NCI-H1694 treated with DMSO at 0.1 percent for 48 hours (cell line): ENCODE measurements at places on chromosomes 3 and 15.
A peak's percentile ranks its signal among the peaks of the same experiment; 100 is the strongest.

DNA sequence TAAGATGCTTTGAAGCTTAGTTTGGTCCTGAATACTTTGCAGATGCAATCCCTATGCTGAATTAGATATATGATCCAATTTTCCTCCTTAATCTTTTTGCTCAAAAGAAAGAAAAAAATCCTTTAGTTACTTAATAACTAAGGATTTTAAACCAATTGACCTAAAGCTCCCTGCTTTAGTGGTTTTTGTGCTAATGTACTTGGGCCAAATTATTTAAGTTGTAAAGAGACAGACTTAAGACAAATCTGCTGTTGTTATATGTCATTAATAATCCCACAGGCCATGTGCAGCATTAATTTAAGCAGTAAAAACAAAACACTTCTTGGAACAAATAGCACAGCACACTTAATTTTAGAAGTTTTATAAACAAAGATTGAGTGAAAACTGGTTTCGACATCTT is 776.1 kb upstream of the SEMA6D start:
- DNase-seq, result no peak

- no peak for DNase-seq
These were observed 474 bp downstream of the ATP2C1 start for GRCh38 chr3:130894130-130894985.

DNA sequence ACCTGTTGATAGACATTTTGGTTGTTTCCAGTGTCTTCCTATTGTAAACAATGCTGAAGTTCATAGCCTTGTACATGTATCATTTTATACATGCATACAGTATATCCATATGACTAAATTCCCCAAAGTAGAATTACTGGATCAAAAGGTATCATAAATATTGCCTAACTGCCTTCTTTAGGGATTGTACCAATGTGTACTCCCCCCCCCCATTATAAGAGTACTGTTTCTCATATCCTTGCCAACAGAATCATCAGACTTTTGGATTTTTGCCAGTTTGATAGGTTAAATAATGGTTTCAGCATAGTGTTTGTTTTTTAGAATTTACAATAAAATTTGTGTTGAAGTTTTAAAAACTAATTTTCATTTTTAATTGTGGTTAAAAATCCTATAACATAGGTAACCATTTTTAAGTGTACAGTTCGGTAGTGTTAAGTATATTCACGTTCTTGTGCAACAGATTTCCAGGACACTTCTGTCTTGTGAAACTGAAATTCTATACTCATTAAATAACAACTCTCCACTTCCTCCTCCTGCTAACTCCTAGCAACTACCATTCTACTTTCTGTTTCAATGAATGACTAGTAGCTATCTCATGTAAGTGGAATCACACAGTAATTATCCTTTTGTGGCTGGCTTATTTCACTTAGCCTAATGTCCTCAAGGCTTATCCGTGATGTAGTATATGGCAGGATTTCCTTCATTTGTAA is 30.8 kb upstream of the MAP3K13 start:
- DNase-seq, result peak; percentile 4

DNA sequence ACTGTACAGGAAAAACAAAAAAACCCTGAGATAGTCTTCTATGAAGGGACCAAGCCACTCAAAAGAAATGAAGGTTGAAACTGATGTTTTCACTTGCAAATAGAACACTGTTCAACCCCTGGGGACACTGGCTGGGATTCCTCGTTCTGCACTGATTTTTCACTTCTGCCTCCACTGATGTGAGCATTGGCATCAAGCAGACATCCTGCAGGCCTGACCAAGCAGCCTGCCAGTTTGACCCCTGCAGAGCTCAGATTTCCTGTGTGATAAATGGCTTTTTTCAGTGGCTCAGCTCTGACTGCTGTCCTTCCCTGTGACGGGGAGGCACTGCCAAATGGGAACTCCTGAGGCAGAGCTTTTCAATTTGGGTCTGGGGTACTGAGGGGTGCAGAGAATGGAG is 50.0 kb downstream of the RASGRP1 start:
- DNase-seq, result no peak

GRCh38 chr3:112767177-112767576 is 79.5 kb downstream of the CD200R1L start:
- DNase-seq, result no peak

DNA sequence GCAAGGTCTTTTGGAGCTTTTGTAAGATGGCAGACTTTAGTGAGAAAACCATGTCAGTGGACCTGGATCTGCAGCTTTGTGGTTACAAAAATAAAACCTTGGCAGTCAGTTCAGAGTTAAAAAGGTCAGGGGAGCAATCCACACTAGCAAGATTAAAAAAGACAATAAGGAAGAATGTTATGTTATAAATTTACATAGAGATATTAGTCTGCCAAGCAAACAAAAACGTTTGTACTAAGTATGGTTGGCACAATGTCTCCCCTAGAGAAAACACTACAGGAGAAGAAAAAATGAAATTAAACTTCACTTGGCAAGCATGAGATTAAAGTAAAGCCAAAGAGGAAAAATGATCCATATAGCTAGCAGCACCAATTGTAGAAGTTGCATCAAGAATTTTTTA is 205.0 kb downstream of the LSAMP start:
- DNase-seq, result no peak

DNA sequence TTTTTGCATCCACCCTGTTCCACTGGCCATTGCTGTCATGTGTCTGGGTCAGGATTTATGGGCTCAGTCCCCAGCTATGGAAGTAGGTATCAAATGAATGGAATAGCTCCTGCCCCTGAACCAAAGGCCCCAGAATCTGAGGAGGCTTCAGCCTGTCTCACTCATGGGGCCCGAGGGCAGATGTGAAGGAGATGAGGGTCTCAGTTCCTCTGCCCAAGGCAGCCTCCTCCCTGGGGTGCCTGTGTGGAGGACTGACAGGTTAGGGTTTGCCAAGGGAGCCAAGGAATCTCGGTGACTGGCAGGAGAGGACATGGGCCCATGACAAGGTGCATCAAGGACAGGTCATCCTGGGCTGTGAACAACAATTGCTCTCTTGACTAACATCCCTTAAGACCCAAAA is 70.4 kb downstream of the CPN2 start:
- DNase-seq, result no peak

DNA sequence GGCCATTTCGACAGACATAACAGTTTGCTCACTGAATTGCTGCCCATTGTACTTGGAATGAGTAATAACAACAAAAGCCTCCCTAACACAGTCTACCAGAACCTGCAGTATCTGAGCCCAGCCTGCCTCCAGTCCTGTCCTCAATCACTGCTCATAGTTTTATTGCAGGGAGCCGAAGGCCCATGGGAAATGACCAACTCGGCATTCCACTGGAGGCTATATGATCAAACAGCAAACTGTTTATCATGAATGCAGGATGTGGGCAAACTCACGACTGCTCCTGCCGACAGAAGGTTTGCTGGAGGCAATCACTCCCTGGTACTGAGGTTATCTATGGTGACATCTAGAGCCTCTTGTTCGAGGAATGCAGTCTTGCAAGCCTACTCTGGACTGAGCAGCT is 46.3 kb downstream of the LSM3 start:
- no peak for DNase-seq

GRCh38 chr3:172511783-172512762 is 11.2 kb downstream of the TNFSF10 start:
- DNase-seq, result no peak

DNA sequence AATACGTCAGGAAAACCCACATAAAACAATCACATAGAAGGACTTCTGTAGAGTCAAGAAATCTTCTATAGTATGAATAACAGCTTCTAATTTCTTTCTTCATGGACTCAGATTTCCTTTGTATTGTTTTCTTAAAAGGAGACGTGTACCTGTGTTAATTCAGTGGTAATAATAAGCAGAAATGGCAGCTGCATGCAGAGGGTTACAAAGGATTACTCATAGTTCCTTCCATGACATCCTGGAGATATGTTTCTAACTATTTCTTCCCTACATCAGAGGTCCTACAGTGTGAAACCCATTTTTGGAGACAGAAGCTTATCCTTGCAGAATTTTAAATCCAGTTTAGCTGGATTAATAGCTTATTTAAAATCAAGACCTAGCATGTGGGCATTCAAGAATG is 36.1 kb downstream of the FBXL22 start:
- no peak for DNase-seq

GRCh38 chr3:70517124-70517890 is 204.9 kb upstream of the MDFIC2 start:
- peak; percentile 47 for DNase-seq

GRCh38 chr3:105904678-105905284 is 36.0 kb upstream of the CBLB start:
- no peak for DNase-seq

GRCh38 chr3:30761374-30761773 is 133.1 kb downstream of the GADL1 start:
- no peak for DNase-seq

DNA sequence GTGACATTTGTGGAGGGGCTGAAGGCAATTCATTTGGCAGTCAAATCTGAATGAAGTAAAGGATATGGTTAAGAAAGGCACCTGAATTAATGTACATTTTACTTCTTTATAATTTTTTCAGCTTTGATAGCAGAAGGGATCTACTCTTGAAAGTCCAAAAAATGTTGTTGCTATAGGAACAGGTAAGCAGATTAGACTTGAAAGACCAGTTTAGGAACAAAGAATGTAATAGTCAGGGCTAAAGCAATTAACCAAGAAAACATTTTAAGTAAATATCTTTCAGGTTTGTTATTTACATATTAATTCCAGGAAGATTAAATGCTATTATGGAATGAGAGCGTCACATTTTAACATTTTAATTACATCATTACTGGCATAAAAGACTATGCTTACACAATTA is 1.1 kb downstream of the ATP13A4 start:
- no peak for DNase-seq

GRCh38 chr3:107629566-107629965 is 106.8 kb downstream of the BBX start:
- DNase-seq, result no peak

DNA sequence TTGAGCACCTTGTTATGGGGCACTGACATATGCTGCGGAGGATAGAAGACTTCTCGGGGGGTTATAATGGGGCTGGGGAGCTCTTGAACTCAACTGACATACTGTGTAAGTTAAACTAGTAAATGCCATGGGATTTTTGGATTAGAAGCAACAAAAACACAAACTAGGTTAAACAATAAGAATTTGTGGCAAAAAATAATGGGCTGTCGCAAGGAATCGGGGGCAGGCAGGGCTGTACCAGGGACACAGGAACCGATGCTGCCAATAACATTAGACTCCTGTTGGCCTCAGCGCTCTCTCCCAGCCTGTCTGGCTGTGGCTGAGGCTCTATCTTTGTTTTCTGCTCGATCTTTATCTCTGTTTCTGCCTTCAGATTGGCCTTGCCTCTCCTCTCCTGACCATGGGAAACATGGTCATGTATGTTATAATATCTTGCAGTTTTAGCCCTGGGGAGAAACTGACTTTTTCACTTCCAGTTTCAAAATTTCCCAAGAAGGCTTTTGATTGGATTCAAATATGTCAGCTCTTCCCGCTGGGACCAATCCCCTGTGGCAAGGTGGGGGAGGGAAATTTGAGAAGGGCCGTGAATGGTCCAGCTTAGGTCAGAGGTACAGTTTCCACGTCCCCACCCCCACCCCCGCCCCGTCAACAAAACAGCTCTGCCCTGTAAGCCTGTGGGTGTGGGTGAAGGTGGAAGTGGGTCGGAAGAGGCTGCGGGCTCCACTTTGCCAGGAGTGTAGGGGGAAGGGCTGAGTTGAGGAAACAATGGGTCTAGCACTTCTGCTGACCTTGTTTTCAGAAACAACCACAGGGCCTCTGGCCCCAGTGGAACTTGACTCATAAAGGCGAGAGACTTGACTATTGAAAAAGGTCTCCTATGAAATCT is 161.1 kb upstream of the TBL1XR1 start:
- DNase-seq, result no peak

- DNase-seq, result no peak
These were observed 12.1 kb downstream of the SEMA3F start for GRCh38 chr3:50167069-50167840.

DNA sequence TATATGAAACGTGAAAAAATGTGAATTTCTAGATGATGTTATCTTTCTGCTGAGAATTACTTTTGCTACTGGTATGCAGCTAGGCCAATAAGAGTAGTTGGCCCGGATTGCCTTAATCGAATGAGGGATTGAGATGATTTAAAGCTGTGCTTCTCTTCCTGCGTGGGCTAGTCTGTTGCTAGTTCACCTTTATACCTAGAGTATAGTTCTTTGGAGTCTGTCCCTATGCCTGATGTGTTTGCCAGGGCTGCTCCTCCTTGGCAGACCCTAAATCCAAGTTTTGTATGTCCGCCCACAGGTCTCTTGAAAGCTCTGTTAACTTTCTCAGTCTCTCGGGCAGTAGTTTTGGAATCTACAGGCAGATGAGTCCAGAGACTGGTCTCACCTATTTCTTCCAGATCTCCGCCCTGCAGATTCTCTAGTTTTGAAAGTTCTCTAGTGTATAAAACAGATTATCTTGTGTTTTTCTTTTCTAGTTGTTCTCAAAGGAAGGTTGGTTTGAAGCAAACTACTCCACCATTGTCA is 64.9 kb downstream of the MEF2A start:
- no peak for DNase-seq

- DNase-seq, result no peak
These were observed 494.3 kb upstream of the KCNMB2 start for GRCh38 chr3:178041931-178042330.

GRCh38 chr3:167184511-167184910 is 195.6 kb downstream of the ZBBX start:
- DNase-seq, result no peak

DNA sequence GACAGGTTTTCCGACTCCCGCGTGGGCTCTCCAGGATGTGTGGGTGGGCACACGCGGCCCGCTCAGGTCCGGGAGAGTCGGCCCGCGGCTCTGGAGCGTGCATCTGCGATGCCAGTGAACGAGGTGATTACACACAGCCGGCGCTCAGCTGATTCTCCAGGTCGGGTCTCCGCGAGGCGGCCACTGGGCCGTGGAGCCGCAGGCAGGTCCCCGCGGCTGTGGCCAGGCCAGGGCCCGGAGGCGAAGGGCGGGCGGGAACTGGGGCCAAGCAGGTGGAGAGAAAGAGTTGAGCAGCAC is 13.2 kb downstream of the PAK6 start:
- no peak for DNase-seq

- DNase-seq, result no peak
These were observed 44.3 kb upstream of the ZNF385D start for GRCh38 chr3:21795152-21795837.

DNA sequence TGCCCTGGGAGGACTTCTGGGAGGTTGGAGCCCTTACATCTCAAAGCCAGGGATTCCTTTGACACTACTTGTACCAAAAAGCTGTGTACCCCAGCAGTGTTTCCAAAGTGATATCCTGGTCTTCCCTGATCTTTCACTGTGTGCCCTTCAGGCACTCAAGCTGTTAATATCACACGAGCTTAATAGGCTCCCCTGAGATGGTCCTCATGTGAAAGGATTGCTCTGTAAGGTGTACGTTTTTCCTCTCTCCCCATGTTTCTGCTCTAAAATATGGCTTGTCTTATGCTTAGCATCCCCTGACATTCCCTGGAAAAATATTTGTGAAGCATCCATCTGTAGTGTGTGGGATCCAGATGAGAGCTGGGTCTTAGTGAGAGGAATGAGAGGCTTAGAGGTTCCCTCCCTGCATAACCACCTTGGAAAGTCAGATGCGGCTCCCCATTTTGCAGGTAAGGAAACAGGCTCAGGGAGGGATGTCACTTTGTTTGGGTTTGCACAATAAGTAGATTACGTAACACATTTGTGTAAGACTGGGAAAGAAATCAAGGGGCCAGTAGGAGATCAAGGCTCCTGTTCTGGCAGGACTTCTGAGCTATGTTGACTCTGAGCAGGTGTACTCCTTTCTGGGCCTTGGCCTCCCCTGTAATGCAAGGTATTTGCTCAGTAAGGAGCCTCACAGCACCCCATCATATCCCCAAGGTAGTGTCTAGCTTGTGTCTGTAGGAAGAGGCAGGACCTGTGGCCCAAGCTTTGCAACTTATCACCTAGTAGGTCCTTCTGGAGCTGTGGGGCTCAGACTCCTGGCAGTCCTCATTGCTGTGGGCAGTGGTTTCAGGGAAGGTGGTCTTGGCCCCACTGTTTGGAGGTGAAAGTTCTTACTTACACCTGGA is 667 bp upstream of the ACOX2 start:
- DNase-seq, result no peak
